Thymus (tissue), 14 donors: ENCODE measurements at places on chromosomes 7 and 10. TPM values are rescaled to one million over a fixed set of nuclear protein-coding genes. Genes with fewer than 3 reads are reported as not detected.

- no peak for DNase-seq
Observed at GRCh38 chr7:98464558-98464940, 63.7 kb upstream of the BAIAP2L1 start.

DNA sequence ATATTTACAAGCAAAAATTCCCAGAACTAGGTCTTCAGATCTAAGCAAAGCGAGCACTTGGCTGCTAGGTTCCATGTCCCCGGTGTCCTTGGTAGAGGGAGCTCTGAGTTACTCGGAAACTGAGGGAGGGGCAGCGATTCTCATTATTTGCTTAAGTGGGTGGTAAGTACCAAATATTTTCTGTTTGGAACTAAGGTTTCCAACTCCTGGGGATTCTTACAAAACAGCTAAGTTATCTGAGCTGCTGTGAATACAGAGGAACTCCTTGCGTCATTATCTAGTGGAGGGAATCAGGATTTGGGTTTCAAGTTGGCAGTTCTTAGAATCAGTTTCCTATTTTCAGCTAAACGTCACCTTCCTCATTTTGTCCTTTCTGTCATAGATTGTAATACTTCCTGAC is 76.8 kb upstream of the IKZF1 start:
- DNase-seq, result no peak

- no peak for DNase-seq
Observed at GRCh38 chr10:62044566-62044965, 143.1 kb downstream of the ARID5B start.

Gene SPACDR
- polyA plus RNA-seq, result 2.4 TPM

Gene ZP3
- 2.3 TPM for polyA plus RNA-seq

Gene ABCB4
- polyA plus RNA-seq, result 1.0 TPM
